ENCODE measurements at places on chromosomes 6 and 20.
A peak's percentile ranks its signal among the peaks of the same experiment; 100 is the strongest.

DNA sequence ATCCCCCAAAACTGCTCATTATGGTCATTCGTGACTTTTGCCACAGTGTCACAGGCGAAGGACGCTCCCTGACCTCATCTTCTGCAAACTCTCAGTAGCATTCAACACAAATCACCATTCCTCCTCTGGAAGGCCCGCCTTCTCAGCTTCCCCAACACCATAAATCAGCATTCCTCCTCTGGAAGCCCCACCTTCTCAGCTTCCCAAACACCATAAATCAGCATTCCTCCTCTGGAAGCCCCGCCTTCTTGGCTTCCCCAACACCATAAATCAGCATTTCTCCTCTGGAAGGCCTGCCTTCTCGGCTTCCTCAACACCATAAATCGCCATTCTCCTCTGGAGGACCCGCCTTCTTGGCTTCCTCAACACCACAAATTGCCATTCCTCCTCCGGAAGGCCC lies 288.0 kb upstream of the AGPAT4 start:
- DNase-seq, result no peak

- no peak for DNase-seq
Measured at GRCh38 chr20:9349249-9349648, 165.1 kb upstream of the LAMP5 start.

DNA sequence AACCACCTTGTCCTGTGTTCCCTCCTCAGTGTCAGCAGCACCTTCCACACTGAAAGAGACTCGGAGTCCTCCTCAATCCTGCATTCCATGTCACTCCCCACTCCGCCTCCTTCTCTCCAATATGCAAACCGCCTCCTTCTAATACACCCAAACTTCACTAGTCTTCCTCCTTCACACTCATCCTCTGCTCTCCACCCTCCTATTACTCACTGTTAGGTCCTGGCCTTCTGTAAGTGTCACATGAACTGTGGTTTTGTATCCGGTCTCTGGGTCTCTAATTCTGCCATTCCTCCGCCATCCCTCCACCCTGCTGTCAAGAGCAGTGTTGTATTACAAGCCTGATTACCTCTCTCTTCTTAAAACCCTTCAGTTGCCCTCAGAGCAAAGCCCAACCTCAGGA lies 200.5 kb upstream of the CDYL start:
- DNase-seq, result no peak

DNA sequence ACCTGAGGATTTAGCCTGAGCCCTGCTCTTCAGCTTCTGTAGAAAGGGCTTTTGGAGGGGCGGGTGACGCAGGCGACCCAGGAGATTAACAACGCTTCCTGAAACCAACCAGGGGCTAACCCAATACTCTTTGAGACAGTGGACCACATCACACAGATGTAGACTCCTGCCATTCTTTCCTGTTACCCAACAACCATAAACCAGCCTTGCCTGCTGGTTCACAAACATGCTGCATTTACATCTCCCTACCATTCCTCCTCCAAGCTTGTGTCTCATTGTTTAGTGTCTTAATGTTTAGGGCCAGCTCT lies 28.3 kb downstream of the PPP1R16B start:
- DNase-seq, result no peak

- DNase-seq, result no peak
Measured at GRCh38 chr6:1952740-1953360, 292.6 kb downstream of the GMDS start.

DNA sequence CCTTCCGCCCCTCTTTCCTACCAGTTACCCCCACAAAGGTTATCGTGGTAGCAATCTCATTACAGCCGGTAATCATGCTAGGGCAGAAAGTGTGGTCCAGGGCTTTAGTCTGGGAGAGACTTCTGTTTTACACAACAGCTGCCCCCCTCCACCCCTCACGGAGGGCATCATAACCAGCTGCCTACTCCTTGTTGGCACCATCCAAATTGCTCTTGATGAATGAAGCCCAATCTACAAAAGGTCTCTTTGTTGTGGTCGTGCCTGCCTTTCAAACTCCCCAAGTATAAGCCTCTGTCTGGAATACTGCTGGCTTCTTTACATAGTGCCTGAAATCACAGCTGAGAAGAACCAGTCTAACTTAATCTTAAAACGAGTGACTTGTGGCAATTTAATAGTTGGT lies 157.9 kb downstream of the INSM1 start:
- DNase-seq, result no peak

- no peak for DNase-seq
Measured at GRCh38 chr6:56314683-56315523, 67.5 kb upstream of the COL21A1 start.

DNA sequence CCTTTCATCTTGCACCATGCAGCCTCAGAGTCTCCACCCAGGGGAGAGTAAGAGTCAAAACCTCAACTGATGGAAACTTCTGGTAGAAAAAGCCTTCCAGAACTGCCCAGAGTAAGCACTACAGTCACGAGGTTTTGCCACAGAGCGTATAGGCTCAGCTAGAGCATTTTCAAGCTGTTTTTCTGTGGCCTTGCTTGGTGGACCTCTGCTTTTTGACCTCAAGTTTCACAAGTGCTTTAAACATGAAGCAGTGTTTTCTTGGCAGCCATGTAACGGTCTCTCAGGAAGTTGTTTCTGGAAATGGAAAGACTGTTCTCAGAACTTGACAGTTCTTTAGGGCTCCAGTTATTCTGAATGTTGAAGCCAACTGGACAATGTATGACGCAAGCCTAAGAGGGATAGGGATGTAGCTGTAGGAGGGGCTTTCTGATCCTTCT lies 146.5 kb downstream of the ZDHHC14 start:
- no peak for DNase-seq

DNA sequence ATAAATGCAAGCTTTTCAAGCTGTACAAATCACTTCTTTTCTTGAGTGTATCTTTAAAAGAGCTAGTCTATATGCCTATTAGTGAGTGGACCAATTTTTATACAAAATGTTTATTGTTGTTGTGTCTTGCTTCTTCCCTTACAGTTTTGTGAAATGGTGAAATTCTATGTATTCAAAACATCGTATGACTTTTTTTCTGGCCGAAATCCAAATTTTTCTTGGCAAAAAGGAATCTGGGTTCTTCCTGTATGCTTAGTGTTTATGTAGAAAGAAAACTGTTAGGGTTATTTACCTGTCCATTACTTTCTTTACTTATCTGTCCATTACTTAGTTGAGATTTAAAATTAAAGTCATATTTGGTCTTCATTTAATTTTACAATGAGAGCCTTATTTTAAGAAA lies 153.9 kb downstream of the MMS22L start:
- no peak for DNase-seq

DNA sequence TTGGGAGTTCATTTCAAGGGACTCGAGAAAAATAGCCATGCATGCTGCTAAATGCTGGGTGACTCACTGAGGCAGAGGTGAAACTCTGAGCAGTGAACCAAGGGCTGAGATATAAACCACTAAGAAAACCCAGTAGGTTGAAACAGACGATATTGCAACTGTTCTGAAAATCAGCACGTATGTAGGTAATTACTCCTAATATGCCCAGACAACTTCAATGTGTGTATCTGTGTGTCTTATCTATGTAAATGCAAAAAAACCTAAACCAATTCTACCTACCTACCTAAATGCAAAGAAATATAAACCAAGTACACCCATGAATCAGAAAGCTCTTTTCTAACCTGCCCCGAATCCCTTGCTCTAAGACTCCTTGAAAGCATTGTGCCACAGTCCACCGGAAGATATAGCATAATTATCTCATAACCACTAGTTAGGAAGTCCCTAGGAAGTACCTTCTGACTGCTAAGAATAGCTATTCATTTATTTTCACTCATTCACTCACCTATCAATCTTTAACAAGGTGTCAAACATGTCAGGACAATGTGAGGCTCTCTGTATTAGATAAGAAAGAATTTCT lies 458.7 kb upstream of the RUNX2 start:
- no peak for DNase-seq

GRCh38 chr20:38985603-38986170 lies 23.5 kb downstream of the DHX35 start:
- no peak for DNase-seq

GRCh38 chr20:16189371-16189770 lies 383.9 kb downstream of the KIF16B start:
- no peak for DNase-seq

- DNase-seq, result no peak
Measured at GRCh38 chr6:68895929-68896328, 260.8 kb downstream of the ADGRB3 start.

GRCh38 chr20:58851221-58851968 lies 693 bp upstream of the GNAS-AS1 start:
- no peak for DNase-seq

DNA sequence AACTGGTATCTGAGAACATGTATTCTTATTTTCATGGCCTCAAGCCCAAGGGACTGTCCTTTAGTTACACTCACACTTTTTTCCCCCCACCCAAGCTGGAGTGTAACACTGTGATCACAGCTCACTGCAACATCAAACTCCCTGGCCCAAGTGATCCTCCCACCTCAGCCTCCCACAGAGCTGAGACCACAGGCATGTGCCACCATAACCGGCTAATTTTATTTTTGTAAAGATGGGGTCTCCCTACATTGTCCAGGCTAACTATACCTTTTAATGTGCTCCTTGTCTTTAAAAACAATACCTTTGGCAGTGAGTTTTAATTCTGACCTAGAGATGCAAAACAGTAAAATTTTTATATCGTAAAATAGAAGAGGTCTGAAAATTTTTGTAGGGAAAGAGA lies 48.2 kb upstream of the FAM83C start:
- no peak for DNase-seq

DNA sequence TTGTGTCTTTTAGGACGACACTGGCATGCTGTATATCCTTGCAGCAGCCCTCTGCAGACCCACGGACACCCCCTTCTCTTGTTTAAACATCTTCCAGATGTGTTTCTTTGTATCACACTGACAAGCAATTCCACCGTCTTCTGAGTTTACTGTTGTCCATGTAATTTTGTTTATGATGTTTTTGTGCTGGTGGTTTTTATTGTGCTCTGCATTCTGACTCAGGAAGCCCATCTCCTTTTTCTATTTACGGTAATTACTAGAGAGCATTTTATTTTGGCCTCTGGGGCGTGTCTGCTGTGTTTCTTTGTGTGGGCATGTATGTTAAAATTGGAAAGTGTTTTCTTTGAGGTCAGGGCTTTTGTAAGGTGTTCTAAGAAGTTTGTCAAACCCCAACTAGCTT lies 111.9 kb downstream of the JARID2 start:
- no peak for DNase-seq

DNA sequence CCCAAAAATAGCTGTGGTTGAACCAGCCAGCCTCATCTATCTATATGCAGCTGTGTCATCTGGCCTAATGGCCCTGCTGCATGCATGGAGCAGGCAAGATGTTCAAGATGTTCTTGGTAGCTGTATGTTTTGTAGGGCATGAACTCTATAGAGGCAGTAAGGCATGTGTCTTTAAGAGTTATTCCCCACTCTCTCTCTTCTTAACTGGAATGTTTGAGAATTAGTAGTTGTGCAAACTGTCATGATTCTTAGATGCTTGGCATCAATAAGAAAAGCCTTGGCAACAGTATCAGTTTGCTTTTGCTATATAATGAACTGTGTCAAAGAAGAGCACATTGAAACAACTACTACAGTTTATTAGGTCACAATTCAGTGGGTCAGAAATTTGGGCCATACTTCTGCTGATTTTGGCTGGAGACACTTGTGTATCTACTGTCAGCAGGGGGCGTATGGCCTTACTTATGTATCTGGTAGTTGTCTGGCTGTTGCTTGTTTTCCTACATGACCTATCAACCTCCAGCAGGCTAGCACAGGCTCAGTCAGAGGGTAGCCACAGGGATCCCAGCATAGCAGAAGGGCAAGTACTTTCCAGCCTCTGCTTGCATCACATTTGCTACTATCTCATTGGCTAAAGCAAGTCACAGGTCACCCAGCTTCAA lies 56.1 kb upstream of the LAMP5 start:
- no peak for DNase-seq

DNA sequence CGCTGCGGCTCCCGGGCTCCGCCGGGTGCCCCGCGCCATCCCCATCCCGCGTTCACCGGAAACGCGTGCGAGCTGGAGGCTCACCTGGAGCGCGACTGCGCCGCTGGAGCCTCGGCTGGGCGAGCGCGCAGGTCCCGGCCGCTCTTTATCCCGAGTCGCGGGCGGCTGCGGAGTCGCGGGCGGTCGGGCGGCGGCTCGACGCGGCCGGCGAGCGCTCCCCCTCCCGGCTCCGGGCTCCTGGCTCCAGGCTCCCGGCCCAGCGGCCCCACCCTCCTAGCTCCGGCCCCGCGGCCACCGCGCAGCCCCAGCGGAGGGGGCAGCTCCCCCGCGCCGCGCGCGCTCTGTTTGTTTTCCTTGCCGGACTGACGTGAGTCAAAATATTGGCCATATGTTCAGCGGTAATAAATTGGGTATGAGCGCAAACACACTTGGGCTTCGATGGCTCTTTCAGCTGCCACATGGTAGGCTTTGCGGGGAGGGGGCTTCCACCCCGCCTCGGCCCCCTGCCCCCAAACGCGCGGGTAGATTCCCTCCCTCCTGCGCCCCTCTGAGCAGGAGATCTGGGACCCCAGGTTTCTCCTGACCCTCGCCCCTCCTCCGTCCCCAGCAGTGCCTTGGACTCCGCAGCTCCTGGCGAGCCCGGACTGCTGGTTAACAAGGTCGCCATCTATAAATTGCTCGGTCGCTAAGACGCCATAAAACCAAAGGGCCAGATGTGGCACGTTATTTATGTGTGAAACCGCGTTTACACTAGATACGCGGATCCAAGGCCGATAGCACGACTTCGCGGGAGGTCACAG lies 8.8 kb upstream of the NKX2-2 start:
- peak; percentile 63 for DNase-seq

DNA sequence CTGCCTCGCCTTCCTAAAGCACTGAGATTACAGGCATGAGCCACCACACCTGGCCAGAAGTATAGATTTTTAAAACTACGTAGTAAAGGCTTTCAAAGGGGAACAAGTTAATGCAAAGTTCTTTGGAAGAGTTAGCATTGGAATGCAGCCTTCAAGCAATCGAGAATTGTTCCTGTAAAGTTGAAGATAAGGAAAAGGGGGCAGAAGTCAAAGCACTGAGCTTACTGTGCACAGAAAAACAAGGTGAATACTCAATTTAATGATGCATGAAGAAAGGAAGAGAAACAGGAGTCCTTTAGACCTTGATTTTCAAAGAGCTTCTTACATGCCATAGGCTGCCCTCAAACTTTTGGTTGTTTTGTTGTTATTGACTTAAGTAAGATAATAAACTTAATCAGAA lies 29.1 kb upstream of the LGSN start:
- no peak for DNase-seq

GRCh38 chr6:5068153-5068751 lies 16.9 kb upstream of the PPP1R3G start:
- no peak for DNase-seq

GRCh38 chr6:6885521-6886170 lies 222.1 kb upstream of the RREB1 start:
- no peak for DNase-seq

DNA sequence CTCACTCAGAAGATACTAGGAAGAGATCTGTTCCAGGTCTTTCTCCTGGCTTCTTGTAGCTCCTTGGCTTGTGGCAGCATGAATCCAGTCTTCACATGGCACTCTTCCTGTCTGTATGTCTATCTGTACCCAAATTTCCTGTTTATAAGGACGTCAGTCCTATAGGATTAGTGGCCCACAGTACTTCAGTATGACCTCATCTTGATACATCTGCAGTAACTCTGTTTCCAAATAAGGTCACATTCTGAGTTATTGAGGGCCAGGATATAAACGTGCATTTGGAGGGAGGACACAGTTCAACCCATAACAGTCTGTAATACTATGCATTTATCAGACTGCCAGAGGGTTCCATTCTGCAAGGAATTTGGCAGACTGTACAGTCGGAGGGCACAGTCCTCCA lies 57.6 kb upstream of the DYNLRB1 start:
- DNase-seq, result no peak

All from DMS153 (cell line).